ENCODE measurements at places on chromosomes 2 and 18.
A peak's percentile ranks its signal among the peaks of the same experiment; 100 is the strongest.

GRCh38 chr2:233248999-233249398 is 2.5 kb upstream of the ATG16L1 start:
- DNase-seq = no peak

DNA sequence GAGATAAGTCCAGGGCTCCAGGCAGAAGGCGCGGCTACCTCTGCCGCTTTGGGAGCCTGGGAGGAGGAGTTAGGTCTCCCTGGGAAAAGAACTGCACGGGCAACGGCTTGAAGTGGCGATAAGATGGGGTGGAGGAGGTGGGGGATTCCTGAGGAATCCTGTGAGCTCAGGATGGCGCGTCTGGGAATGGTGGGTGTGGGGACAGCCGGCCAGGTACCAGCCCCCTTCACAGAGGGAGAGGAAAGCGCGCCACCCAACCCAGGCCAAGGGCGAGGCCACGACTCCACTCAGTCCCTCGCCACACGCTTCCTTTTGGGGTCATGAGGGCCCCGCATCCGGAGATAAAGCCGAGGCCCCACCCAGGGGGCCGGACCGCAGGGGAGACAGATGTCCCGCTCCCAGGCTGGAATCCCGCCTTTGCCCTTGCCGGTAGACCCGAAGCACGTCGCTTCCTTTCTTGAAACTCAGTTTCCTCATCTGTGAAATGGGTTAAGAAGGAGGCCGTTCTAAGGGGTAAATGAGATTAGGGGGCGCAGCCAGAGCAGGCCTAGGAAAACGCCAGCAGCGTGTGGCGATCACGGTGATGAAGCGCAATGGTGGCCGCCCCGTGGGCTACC is 1.7 kb upstream of the CTDSP1 start:
- DNase-seq = peak; percentile 66

GRCh38 chr2:226793646-226794045 is 6.0 kb downstream of the IRS1 start:
- no peak for DNase-seq

DNA sequence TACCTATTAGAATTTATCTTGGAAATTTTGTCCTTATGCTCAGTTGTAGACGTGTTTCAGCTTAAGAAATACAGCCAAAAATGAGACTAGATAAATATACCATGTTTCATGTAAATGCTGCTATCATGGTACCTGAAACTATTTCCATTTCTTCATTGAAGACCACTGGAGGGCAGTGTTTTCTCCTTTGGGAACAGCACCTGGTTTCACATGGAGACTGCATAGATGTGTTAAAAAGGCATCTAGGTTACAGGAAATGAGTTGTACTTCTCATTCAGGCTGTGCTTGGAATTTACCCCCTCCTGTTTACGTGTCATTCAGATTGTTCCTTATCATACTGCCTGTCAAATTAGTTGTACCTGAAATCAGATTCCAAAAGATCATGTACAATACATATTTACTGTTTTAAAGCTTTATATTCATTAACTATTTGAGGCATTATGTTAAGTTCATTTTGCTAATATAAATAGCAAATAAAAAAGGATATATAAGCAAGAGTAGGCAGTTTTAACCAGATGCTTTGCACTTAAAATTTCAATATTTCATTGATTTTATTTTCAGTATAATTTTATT is 57.3 kb upstream of the PSMD14 start:
- no peak for DNase-seq

DNA sequence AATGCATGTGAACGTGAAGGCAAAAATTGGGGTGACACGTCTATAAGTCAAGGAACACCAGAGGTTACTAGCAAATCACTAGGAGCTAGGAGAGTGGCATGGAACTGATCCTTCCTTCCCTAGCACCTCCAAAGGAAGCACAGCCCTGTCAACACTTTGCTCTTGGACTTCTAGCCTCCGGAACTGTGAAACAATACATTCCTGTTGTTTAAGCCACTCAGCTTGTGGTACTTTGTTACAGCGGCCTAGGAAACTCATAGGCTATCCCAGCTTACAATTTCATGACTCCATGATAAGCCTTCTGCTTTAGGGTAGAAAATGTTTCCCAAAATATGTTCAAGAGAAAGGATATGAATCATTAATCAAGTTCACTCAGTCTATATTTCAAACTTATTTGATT is 798.1 kb downstream of the DCDC2C start:
- DNase-seq = no peak

- no peak for DNase-seq
Observed at GRCh38 chr2:70450641-70451250, 102.9 kb downstream of the TGFA start.

GRCh38 chr18:22257022-22257543 is 87.7 kb downstream of the GATA6 start:
- DNase-seq = no peak

GRCh38 chr18:48348739-48349138 is 60.4 kb downstream of the ZBTB7C start:
- no peak for DNase-seq
